ENCODE measurements at places on chromosomes 5 and 9.
A peak's percentile ranks its signal among the peaks of the same experiment; 100 is the strongest.

DNA sequence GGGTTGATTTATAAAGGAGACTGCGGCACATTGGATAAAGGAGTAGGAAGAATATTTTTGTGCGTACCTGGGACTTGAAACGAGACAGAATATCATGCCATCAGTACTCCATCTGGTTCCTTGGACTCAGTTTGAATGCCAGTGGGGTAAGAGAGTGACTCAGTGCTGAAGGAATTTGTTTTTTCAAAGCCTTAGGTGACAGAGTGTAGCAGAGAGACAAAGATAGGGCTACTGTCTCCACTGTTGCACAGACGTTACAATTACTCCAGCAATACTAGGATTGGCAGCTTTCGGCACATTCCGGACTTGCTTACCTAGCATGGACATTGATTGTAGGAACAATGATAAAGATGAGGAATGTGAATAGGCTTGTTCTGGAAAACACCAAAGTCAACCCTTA is 250.7 kb downstream of the KCTD16 start:
- no peak for DNase-seq

- no peak for DNase-seq
Observed at GRCh38 chr5:73674669-73675004, 48.6 kb downstream of the ARHGEF28 start.

- no peak for DNase-seq
Observed at GRCh38 chr5:174721530-174722432, 2.6 kb upstream of the MSX2 start.

DNA sequence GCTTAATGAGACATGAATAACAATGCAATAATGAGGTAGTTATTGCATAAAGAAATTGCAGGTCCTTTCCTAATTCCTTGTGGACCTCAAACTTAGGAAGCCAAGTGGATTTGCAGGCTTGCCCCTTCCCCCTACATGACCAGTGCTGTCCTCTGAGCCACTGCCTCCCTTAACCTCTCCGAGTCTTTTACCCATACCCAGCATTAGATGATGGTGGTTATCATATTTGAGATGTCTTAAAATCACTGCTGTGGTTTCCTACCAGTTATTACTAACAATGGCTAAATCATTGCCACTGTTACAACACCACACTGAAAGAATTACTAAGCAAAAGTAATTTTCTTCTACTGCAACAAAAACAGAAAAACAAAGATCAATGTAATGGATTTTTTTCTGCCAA is 170.8 kb downstream of the EDIL3 start:
- DNase-seq, result no peak

- no peak for DNase-seq
Observed at GRCh38 chr5:77280036-77280435, 69.6 kb downstream of the PDE8B start.

- no peak for DNase-seq
Observed at GRCh38 chr5:134642931-134643530, 5.6 kb upstream of the SEC24A start.

DNA sequence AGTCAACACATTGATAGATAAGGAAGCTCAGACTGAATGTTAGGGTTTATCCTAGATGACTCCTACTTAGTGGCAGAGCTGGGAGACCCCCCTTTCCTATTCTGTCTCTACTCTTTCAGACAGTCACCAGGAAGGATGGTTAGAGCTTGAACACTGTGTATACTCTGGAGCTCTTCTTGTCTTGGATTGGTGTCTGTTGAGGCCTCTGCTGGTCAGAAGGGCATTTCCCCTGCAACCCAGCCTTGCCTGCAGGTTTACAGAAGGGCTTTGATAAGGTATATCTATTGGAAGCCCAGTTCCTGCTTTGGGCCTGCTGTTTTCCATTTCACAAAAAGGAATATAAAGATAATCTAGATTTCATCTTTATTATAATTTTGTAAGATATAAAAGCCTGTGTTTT is 71.8 kb downstream of the KDM4C start:
- no peak for DNase-seq

GRCh38 chr5:169828385-169828784 is 151.9 kb downstream of the INSYN2B start:
- no peak for DNase-seq

GRCh38 chr5:172508471-172509404 is 54.4 kb upstream of the SH3PXD2B start:
- DNase-seq, result no peak

DNA sequence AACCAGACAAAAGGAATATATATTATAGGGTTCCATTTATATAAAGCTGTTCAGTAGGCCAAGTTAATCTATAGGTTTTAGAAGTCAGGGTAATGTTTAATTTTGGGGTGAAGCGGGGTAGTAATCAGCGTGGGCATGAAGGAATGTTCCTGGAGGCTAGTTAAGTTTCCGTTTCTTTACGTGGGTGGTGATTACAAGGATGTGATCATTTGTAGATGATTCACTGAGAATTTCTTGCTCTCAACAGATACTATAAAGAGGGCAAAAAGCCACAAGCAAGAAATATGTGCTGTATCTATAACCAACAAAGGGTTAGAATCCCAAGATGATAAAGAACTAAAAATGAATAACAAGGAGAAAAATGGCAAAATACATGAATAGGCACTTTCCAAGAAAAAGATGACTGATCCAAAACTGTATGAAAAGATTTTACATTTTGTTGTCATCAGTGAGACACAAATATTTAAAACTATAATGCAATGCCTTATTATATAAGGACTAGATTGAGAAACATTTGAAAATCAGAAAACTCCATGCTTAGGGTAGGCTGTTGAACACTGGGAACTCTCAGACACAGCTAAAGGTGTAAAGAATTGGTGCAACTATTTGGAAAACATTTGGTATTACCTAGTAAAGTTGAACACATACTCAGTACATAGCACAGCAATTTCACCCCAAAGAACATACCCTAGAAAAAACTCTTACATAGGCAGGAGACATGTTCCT is 224.3 kb upstream of the S1PR3 start:
- DNase-seq, result no peak

DNA sequence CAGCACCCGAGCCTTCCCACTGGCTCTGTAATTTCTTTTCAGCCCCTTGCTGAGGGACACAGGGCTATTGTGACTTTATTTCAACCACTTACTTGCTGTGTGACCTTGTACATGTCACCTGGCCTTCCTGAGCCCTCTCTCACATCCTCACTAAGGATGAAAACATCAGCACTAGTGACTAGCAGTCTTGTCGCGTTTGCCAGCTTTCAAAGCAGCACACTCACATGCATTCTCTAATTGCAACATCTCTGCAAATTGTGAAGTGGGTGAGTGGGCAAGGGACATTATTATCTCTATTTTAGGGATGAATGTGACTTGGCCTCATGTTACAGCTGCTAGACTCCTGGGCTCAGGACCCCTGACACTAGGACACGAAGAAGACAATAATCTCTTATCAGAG is 144.5 kb downstream of the SEC61B start:
- no peak for DNase-seq

GRCh38 chr9:37760416-37761161 is 7.0 kb downstream of the TRMT10B start:
- no peak for DNase-seq

DNA sequence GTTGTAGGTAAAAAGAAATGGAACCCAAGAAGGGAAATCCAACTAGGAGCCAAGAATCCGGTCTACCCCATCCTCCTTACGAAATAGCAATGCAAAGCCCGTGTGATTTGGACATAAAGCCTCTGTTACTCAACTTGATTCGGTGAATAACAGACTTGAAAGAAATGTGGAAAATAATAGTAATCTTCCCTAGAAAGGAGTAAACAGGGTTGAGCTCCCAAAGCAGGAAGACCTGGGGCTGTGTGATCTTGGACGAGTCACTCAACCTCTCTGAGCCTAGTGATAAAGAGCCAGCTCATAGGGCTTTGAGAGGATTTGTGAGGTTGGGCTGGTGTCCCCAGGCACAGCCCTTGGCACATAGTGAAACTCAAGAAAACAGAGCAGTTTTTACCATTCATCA is 42.7 kb upstream of the IL17B start:
- no peak for DNase-seq

GRCh38 chr5:16178745-16179372 is 732 bp downstream of the MARCHF11 start:
- no peak for DNase-seq

- DNase-seq, result no peak
Observed at GRCh38 chr5:131008329-131008728, 156.7 kb downstream of the HINT1 start.

GRCh38 chr5:87418506-87418905 is 5.8 kb upstream of the CCNH start:
- no peak for DNase-seq

DNA sequence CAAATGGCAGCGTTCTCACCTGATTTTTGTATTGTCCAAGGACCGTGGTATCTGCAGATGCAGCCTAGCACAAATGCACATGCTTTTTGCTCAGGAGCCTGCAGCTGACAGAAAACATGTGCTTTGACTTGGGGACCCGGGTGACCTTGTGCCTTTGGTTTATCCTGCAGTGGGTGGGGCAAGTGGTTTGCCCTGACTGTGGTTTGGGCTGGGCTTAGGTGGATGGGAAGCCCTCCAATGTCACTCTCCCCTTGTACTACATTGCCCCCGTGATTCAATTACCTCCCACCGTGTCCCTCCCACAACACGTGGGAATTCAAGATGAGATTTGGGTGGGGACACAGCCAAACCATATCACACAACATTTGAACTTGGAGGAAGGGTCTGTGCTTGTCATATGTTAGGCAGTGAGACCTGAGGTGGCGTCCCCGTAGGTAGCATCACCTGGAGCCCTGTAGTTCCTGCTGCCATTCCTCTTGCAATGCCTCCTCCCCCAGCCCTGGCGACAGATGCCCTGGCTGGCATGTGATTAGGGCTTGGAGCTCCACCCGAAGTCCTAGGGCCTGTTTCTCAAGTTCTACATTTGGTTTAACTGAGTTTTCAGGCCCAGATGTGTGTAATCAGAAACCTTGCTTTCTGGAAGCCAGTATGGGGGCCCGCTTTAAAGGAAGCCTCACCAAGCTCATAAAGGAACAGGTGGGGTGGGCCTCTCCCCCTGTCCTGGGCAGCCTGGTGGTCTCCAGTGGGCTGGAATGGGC is 2.1 kb downstream of the ANKRD33B start:
- no peak for DNase-seq

DNA sequence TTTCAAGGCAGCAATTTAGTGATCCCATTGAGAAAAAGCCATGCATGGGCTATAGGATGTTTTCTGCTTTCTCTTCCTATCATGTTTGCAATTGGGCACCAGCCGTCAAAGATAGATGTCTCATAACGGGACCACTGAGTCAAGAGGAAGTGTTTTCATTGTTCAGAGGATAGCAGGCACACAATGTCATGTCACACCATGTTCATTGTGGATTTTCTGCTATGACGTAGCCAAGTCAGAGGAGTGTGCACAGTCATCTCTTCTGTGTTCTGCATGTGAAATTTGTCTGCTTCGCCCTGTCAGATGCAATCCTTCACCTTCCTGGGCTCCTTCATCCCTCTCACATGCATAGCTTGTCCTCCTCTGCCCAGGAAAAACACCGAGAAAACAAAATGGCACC is 106.0 kb downstream of the CD180 start:
- DNase-seq, result no peak

DNA sequence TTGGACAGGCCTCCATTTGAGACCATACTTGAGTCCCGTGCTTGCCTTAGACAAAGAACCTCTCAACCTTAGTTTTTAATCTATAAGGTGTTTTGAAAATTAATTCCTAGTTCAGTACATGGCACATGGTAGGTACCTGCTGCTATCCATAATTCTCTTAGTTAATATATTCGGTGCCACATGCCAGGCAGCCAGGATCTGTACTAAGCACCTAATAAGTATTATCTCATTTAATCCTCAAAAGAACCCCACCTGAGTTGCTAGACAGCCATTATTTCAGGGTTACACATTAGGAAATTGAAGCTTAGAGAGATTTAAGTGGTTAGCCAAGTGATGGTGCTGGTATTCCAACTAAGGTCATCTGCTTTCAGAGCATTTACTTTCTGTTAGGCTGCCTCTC is 29.9 kb downstream of the NSD1 start:
- DNase-seq, result peak; percentile 48

GRCh38 chr5:158786390-158786789 is 313.3 kb downstream of the EBF1 start:
- DNase-seq, result no peak

DNA sequence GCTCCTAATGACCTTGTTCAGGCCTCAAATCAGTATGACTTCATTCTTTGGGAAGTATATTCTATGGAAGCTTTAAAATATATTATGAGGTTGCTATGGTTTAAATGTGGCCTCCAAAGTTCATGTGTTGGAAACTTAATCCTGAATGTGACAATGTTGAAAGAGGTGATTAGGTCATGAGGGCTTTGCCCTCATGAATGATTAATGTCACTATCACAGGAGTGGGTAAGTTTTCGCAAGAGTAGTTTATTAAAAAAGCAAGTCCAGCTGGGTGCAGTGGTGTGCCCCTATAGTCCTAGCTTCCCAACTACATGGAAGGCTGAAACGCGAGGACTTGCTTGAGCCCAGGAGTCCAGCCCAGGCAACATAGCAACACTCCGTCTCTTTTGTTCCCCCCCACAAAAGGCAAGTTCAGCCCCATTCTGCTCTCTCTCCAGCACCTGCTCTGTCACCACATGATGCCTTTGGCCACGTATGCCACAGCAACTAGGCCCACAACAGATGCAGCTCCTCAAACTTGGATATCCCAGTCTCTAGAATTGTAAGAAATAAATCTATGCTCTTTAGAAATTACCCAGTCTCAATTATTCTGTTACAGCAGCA is 105.3 kb downstream of the SIL1 start:
- DNase-seq, result no peak

DNA sequence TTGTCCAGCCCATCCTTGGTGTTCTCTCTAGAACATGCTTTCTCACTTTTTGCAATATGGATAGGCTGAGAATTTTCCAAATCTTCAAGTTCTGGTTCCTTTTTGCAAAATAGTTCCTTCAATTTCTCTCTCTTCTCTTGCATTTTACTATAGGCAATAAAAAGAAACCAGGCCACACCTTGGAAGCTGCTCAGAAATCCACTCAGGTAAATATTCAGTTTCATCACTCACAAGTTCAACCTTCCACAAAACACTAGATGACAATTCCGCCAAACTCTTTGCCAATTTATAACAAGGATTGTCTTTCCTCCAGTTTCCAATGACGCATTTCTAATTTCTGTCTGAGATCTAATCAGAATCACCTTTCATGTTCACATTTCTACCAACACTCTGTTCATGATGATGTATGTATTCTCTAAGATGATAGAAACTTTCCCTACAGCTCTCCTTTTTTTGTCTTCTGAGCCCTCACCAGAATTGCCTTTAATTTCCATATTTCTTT is 204.2 kb upstream of the PIK3R1 start:
- no peak for DNase-seq
